CD4-positive, alpha-beta T cell treated with Interleukin-1 beta for 1 hour (primary cell): ENCODE measurements at places on chromosomes 12 and 14.

- DNase-seq, result no peak
These were observed 87.7 kb downstream of the PTPRB start for GRCh38 chr12:70549340-70550179.

DNA sequence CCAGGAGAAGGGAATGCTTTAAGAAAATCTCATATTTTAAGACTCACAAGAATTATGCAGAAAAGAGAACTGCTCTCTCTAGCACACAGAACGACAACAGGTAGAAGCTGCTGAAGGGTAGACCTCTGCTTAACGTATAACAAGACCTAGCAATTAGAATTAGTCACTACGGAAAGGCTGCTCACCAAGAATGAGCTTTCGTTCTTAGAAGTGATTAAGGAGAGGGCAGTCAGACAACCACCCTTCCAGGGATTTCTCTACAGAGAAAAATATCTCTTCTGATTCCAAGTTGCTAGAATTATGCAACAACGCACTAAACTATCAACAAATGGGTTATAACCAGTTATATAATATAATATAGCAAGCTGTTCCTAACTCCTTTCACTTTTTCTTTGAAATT lies 18.6 kb downstream of the LRIG3 start:
- DNase-seq, result no peak

GRCh38 chr12:4214877-4215228 lies 58.7 kb upstream of the CCND2 start:
- DNase-seq, result no peak

DNA sequence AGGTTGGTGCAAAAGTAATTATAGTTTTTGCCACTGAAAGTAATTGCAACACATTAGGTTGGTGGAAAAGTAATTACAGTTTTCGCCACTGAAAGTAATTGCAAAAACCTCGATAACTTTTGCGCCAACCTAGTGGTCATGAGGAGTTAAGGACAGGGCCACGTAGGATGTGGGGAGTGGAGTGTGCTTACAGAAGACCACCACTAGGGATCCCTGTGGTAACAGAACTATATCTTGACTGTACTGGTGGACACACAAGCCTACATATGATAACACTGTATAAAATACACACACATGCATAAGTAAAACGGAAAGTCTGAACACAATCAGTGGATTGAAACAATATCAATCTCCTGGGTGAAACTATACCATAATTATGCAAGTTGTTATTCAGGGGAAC lies 187.4 kb upstream of the ABCD2 start:
- no peak for DNase-seq
